Keratinocyte (primary cell): ENCODE measurements at places on chromosomes 1 and 21. TPM values are rescaled to one million over a fixed set of nuclear protein-coding genes. Genes with fewer than 3 reads are reported as not detected.
A peak's percentile ranks its signal among the peaks of the same experiment; 100 is the strongest.

DNA sequence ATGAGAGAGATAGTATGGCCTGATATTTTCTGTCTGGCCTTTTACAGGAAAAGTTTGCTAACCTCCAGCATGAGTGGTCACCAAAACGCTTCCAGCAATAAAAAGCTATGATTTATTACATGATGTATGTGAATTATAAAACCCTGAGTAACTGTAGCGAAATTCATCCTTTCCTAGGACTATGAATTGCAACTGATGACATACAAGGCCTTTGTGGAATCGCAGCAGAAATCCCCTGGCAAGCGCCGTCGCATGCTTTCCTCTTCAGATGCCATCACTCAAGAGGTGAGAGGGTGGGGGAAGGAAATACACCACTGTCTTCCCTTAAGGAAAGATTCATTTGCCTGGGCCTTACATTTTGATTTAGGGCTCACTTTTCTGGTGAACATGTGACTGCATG, 117.9 kb downstream of the MACF1 start:
- H3K36me3 ChIP-seq = peaks cover 50% of the 10 kb centered on the region
- H3K4me3 ChIP-seq = no peak overlapping the region
- no peak for DNase-seq
- no peaks in the 10 kb centered on the region for H3K27me3 ChIP-seq

- no peaks in the 10 kb centered on the region for H3K36me3 ChIP-seq
- H3K27ac ChIP-seq = no peak overlapping the region
- H3K4me3 ChIP-seq = no peak overlapping the region
- peaks cover 4% of the 10 kb centered on the region for H3K4me1 ChIP-seq
Measured at GRCh38 chr1:204746838-204747442, 61.4 kb upstream of the LRRN2 start.

LDLRAD1 gene
- polyA plus RNA-seq = not detected in 3 replicates

SPRR2A gene
- polyA plus RNA-seq = 4.7 to 21.5 TPM (median 5.5 TPM) in 3 replicates

KRTAP19-4 gene
- not detected in 3 replicates for polyA plus RNA-seq

GRCh38 chr1:167578939-167579521, 25.5 kb upstream of the CREG1 start:
- no peak overlapping the region for H3K27ac ChIP-seq
- no peaks in the 10 kb centered on the region for H3K27me3 ChIP-seq
- DNase-seq = no peak
- no peaks in the 10 kb centered on the region for H3K36me3 ChIP-seq
- H3K4me1 ChIP-seq = no peaks in the 10 kb centered on the region

YOD1 gene
- 3.2 to 5.2 TPM (median 3.4 TPM) in 3 replicates for polyA plus RNA-seq

KIF21B gene
- 0.17 to 0.20 TPM (median 0.17 TPM) in 3 replicates for polyA plus RNA-seq

DNA sequence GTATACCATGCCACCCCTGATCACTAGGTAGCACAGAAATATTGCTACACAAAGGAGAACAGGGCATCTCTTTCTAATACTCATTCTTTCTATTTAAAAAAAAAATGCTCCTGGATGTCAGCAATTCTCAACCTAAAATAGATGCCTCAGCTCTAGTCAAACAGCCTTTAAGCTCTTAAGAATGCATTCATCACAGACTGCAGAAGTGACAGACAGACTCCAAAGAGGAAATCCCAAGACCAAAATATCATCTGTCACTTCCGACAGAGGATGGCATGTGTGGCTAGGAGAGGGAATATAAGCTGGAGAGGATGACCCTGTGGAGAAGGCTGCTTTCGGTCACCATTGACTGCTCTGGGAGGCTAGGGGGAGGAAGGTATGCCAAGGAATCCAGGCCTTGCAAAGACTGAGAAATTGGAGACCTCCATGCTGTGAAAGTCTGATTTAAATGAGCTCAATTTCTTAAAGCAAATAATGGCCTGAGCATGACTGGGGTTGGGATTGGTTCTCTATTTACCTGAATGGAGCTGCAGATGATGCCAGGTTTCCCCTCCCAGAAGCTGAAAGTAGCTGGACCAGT, 277.4 kb downstream of the BRINP2 start:
- H3K4me3 ChIP-seq = no peak overlapping the region
- no peak overlapping the region for H3K27ac ChIP-seq
- no peaks in the 10 kb centered on the region for H3K4me1 ChIP-seq
- H3K36me3 ChIP-seq = no peaks in the 10 kb centered on the region
- DNase-seq = no peak

C8B gene
- 0.04 to 0.09 TPM (median 0.05 TPM) in 3 replicates for polyA plus RNA-seq

DNA sequence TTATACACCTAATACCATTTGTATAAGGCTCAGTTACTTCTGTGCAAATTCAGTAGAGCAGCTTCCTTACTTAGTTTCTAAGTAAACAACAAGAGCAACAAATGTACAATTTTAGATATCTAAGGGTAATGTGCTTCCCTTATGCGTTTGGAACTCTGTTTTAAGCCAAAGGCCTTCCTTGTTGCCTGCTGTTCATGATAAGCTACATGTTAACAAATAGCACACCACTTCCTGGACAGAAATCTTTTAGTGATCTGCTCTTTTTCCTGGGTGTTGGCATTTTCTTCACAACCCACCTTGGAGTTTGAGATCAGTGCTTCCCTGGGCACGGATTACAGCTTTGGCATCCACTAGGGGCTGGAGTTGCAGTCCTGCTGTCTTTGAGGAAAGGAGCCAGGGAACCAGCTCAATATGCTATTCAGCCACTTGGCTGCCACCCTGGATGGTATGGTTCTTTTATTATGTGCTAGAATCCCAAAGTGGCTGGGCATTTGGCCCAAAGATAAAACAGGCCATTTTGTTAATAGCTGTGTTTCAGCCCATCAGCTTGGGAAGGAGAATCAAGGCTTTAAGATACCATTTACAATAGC, 55.6 kb upstream of the ADAR start:
- H3K36me3 ChIP-seq = no peaks in the 10 kb centered on the region
- H3K27me3 ChIP-seq = peaks cover 3% of the 10 kb centered on the region
- no peak overlapping the region for H3K27ac ChIP-seq

HRNR gene
- 0.03 to 0.09 TPM (median 0.06 TPM) in 3 replicates for polyA plus RNA-seq

GRCh38 chr1:171740987-171741871, 636 bp downstream of the VAMP4 start:
- H3K27ac ChIP-seq = peak overlapping the region; percentile 99
- no peak for DNase-seq
- peaks cover 34% of the 10 kb centered on the region for H3K4me1 ChIP-seq
- H3K27me3 ChIP-seq = no peaks in the 10 kb centered on the region
- H3K36me3 ChIP-seq = no peaks in the 10 kb centered on the region
- H3K4me3 ChIP-seq = peak overlapping the region; percentile 85

GRCh38 chr1:181712711-181713110, 229.4 kb downstream of the CACNA1E start:
- DNase-seq = no peak
- no peaks in the 10 kb centered on the region for H3K4me1 ChIP-seq
- no peak overlapping the region for H3K27ac ChIP-seq
- H3K4me3 ChIP-seq = no peak overlapping the region

DNA sequence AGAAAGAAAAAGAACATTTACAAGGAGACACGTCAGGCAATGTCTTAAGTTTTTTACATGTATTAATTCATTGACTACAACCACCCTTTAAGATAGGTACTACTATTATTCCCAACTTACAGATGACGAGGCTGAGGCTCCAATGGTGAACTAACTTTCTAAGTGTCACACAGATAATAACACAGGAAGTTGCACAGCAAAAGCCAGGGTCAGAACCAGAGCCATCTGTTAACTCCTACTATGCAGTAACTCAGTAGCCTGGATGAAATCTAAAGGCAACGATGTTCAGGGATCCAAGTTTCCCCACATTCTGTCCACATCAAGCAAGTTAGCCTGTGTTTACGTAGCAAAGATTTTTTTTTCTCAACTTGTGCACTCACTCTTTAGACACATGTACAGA, 371.7 kb downstream of the PTPRC start:
- H3K27ac ChIP-seq = no peak overlapping the region
- no peaks in the 10 kb centered on the region for H3K36me3 ChIP-seq
- no peaks in the 10 kb centered on the region for H3K27me3 ChIP-seq
- H3K4me1 ChIP-seq = no peaks in the 10 kb centered on the region

DNA sequence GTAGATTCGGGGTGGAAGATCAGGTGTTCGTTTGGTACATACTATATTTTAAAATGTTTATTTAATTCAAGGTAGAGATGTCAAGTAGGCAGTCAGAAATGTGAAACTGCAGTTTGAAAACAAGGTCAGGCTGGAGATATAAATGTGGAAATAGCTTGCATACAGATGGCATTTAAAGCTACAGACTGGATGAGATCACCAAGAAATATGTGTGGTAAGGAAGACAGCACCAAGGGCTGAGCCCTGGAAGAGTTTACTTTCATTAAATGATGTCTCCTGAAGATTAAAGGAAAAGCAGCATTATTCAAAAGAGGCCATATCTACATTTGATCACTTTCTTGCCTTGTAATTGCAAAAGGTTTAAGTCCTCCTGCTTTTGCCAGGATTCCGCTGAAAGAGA, 271.3 kb downstream of the PTBP2 start:
- H3K27me3 ChIP-seq = no peaks in the 10 kb centered on the region
- H3K4me1 ChIP-seq = no peaks in the 10 kb centered on the region
- no peak overlapping the region for H3K27ac ChIP-seq
- no peak overlapping the region for H3K4me3 ChIP-seq
- DNase-seq = no peak
- H3K36me3 ChIP-seq = no peaks in the 10 kb centered on the region

DNA sequence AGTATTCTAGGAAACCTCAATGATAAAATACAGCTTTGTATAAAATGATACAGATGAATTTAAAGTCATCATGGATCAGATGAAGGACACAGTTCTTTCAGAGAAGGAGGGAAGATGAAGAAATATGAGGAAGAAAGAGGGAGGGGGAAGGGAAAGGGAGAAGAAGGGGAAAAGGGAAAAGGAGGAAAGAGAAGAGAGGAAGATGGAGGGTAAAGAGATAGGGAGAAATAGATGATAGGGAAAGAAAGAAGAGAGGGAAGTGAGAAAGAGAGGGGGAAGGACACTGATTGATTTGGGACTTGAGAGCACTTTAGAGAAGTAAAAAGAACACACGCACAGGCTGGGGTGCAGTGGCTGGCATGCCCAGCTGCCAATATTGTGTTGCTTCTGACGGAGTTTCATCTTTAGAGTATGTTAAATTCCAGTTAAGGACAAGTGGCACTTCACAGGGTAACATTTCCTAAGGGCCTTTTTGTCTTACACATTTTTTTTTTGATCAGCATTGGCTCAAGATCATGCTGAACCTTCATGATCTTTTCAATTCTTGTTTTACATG, 235.9 kb upstream of the DMRTA2 start:
- no peaks in the 10 kb centered on the region for H3K36me3 ChIP-seq
- no peak overlapping the region for H3K27ac ChIP-seq
- H3K4me3 ChIP-seq = no peak overlapping the region

DNA sequence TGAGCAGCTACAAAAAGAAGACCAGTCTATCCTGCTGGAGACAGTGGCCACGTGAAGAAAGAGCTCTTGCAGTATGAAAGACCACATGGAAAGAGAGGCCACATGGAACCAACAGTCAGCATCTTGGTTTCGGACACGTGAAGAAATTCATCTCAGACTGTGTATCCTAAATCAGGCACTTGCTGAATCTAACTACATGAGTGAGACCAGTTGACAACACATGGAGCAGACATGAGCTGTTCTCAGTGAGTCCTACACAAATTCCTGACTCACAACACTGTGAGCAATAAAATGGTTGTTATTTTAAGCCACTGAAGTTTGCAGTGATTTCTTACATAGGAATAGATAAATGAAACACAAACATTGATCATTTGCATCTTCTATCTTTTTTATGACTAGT, 2.4 kb upstream of the TAF1A start:
- no peaks in the 10 kb centered on the region for H3K27me3 ChIP-seq
- no peak overlapping the region for H3K27ac ChIP-seq
- H3K4me1 ChIP-seq = peaks cover 4% of the 10 kb centered on the region
- DNase-seq = no peak

DNA sequence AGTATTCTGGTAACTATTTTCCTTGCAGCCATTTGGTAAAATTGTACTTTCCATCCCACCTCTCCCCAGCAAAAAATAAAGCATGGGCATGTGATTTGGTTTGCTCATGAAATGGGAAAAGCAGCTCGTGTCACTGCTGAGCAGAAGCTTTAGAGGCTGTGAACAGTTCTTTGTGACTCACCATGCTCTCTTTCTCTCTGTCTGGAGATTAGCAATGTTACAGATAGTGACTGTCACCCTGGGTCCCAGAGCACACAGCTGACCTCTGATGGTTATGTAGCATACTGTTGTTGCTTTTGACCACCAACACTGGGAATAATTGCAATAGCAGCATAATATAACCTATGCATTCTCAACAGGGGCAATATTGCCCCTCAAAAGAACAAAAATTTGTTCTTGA, 70.6 kb downstream of the RGS2 start:
- no peaks in the 10 kb centered on the region for H3K4me1 ChIP-seq
- no peak overlapping the region for H3K4me3 ChIP-seq

DNA sequence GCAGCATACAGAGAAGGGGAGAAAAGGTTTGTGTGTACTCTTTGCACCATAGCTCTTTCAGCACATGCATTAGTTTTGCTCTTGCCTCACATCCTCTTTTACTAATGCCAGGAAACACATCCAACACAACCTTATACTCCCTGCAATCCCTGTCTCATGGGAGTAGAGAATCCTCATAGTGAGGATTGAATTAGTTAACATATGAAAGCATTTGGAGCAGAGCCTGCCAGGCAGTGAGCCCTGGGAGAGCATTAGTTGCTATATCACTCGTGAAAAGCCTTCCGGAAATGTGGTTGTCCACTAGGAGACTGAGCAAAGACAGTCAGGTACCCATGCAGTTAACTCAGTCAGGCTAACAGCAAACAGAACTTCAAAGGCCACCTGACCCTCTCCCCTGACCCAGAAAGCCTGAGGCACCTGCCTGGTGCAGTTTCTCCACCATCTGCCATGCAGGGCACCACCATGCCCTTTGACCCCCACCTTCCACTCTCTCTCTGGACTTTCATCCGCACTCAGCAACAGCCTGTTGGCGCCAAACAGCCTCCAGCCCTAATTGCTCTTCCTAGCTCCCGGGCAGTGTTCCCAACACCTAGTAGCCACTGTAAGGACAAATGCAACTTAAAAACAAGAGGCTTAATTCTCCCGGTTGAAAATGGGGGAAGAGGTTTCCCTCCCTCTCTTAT, 14.9 kb upstream of the AGT start:
- H3K27ac ChIP-seq = no peak overlapping the region
- H3K36me3 ChIP-seq = no peaks in the 10 kb centered on the region
- DNase-seq = no peak
- H3K4me3 ChIP-seq = no peak overlapping the region
- no peaks in the 10 kb centered on the region for H3K4me1 ChIP-seq

TNFSF18 gene
- 0.21 to 0.69 TPM (median 0.48 TPM) in 3 replicates for polyA plus RNA-seq

RIPK4 gene
- polyA plus RNA-seq = 16.6 to 23.4 TPM (median 18.4 TPM) in 3 replicates
